Osteoblast (primary cell): ENCODE measurements at places on chromosomes 2 and 18.

GRCh38 chr2:58448065-58448507 is 207.0 kb upstream of the FANCL start:
- no peak for DNase-seq

- peak; percentile 71 for DNase-seq
Observed at GRCh38 chr2:226891780-226892590, 56.1 kb downstream of the RHBDD1 start.

DNA sequence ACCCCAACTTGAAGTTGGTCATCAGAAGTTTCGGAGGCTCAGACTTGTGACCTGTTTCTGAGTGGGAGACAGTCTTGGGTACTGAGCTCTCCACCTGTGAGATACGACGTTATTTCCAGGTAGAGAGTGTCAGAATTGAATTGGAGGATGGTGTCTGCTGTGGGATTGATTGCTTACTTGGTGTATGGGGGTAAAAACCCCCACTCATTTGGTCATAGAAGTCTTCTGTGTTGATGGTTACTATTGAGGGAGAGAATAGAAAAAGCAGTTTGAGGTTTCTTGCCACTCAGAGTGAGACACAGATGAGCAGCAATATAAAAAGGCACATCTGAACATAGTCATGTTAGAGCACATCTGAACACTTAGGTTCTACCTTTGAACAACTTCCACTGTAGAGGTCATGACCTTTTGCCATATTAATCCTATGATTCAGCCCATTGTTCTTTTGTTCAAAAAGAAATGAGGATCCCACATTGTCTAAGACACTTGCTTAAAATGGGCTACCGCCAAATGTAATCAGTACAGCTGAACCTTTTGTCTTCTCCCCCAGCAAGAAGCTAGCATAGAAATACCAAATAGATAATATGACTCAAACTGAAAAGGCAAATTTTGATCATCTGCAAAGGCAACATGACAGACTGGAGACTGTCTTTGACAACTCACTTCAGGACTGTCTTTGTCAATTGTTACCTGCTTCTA is 73.3 kb downstream of the NAB1 start:
- DNase-seq, result no peak

GRCh38 chr2:194491409-194492115 is 1165.5 kb upstream of the SLC39A10 start:
- no peak for DNase-seq

- DNase-seq, result no peak
Observed at GRCh38 chr18:7596147-7596546, 29.0 kb downstream of the PTPRM start.

DNA sequence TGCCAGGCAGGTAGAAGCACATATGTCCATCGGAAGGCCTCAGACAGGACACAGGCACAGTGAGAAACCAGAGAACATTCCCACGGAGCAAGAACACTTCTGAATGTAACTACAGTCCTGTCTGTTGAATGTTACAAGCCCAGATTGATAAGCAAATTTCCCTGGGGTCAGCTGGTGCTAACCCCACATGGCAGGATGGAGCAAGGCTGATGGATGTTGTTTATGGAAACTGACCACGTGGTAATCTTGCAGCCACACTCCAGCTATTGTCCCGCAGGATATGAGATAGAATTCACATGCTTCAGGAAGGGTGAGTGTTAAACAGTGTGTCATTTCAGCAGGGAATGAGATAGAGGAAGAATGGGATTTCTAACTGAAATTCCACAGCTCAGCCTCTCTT is 138.8 kb upstream of the COPS8 start:
- no peak for DNase-seq

- no peak for DNase-seq
Observed at GRCh38 chr2:149735237-149735958, 147.8 kb upstream of the MMADHC start.

- DNase-seq, result peak; percentile 98
Observed at GRCh38 chr2:42964439-42965083, 172.2 kb upstream of the HAAO start.

- no peak for DNase-seq
Observed at GRCh38 chr2:105904938-105905337, 160.2 kb downstream of the NCK2 start.

DNA sequence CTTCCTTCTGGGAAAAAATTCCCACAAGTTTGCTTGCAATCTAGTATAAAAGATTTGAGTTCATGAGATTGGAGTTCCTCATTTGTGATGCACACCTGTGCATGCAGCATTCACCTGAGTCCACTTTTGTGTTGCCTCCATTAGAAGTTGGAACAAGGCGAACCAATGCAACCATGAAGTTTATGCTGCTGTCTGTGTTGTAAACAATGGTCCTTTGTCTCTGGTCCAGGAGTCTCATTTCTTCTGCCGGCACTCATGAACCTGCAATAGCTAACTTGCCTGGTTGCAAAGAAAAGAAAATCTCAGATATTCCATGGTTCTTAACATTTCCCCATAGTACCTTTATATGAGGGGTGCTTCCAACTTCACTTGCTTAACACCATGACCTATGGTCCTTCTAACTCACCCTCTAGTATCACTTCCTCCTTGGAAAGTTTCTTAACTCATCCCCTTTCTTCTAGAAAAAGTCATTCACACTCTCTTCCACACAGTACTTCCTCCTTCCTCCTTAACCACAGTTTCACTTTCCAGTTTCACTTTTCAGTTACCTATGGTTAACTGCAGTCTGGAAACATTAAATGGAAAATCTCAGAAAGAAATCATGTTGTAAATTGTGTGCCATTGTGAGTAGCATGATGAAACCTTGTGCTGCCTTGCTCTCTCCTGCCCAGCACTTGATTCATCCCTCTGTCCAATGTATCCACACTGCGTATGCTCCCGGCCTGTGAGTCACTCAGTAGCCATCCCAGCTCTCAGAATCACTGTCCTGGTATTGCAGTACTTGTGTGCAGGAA is 128.8 kb upstream of the TRIB2 start:
- peak; percentile 81 for DNase-seq

- DNase-seq, result peak; percentile 64
Observed at GRCh38 chr2:174445248-174445647, 41.6 kb downstream of the GPR155 start.

DNA sequence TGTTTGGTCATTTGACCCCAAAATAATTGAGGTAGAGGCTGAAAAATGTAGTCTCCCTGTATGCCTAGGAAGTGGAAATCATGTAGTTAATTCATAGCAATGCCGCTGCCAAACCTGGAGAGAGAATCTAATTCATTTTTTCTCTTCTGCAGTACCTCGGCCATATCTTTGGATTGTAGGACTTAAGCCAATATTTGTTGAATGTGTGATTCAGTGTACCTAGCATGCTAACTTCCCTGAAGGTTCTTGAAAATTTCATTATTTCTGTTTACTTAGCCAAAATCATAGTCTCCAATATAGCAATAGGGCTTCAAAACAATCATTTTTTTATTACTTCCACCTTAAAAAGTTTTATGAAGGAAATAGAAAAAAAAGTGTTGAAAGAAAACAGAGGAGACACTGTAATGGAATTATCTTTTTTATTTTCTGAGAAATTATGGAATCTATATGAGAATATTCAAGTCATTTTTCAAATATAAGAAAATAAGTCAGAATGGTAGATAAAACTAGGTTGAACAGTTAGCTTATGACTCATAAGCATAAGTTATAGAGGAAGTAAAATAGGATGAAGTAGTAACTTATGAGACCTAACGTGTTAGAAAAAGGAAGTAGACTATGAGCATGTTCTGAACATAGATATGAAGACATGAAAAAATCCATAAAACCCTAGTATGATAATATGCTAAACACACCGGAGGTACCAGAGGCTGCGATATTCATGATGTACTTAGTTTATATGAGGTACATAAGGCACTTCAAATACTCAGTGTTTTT is 35.2 kb upstream of the CDH19 start:
- DNase-seq, result no peak
